ENCODE measurements at places on chromosomes 3 and 15. TPM values are rescaled to one million over a fixed set of nuclear protein-coding genes. Genes with fewer than 3 reads are reported as not detected.

DNA sequence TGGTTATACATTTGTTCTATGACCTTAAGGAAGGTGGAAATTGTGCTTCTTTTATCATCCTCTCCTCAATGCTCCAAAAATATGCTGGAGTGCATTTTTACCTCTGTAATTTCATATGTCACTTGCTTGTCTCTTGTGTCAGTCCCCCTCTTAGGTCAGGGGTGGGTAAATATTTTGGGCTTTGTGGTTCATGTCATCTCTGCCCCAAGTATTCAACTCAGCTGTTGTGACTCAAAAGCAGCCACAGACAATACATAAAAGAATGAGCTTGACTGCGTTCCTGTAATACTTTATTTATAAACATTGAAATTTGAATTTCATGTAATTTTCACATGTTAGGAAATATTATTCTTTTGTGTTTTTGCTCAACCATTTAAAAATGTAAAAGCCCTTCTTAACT is 60.4 kb upstream of the SLC24A5 start:
- DNase-seq: no peak

- DNase-seq: peak; percentile 41
Measured at GRCh38 chr3:49295489-49296058, 18.5 kb upstream of the C3orf62 start.

DNA sequence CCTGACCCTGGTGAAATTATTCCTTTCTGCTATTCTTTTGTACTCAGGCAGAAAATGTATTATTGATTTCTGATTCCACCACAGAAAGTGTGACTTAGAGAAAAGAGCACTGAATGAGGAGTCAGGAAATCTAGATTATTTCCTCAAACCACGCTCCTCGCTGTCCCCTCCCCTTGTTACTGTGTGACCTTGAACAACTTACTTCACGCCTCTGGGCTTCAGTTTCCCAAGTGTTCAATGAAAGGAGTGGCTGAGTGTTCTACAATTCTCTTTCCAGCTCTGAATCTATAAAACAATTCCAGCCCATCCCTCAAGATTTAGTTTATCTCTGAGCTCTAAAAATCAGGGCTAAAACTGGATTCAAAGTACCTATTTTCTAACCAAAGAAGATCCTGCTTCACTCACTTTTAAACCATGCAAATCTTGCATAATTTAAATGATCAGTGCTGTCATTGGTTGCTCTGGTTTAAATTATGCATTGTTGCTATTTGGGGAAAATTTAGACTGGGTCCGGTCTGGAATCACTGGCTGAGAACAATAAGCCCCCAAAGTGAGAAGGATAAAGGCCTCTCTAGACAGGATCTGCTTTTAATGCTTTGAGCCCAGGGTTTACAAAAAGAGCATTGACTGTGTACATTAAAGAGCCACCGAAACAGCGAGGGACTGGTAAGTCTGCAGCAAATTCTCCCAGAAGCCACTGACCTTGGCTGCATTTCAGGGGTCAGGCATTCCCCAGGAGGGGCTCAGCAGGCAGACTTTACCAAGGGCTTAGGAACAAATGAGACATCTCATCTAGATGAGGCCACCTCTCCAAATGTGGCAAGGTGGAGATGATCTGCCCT is 3.2 kb downstream of the TNIK start:
- DNase-seq: no peak

The PDZRN3 gene
- 0.95 TPM for total RNA-seq

The P2RY14 gene
- not detected for total RNA-seq

DNA sequence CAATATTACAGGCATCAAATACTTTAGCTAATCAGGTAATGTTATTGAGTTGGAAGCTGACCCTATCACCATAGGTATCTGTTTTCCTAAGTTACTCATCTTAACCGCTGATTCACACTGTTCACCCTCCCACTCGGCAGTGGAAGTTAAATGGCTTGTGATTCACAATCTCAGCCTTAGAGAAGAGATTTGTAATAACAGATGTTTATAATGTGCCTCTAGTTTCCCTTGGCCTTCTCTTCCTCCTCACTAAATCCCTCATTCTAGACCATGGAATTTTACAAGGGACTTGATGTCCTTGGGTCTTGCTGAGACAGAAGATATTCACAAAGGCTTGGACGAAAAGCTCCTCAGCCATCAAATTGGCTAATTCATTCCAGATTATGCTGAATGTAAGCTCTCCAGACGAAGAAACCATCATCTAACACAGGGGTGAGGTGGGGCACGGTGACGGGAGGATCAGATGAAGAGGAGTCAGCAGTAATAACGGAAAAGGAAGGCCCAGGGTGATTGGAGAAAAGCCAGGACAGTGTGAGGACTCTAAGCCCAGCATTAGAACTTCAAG is 931.7 kb downstream of the MCTP2 start:
- DNase-seq: no peak

DNA sequence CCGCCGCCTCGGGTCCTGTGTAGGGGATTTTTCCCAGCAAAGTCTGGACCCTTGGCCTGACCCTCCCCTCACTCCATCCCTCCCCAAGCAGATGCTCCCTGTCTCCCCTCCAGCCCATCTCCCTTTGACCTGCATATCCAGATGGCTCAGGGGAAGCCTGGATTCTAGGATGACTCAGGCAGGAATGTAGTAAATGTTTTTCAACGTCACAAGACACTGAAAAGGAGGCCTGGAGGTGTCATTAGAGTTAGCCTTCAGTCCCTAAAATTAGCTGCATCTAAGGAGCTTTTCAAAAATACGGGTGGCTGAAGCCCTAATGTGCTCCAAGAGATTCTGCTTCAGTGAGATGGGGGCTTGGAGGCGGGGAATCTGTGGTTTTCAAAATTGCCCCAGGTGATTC is 7.2 kb downstream of the ACAN start:
- no peak for DNase-seq

- DNase-seq: peak; percentile 40
Measured at GRCh38 chr3:136860541-136860940, 1.5 kb upstream of the NCK1 start.

The TMC3 gene
- not detected for total RNA-seq

The GNAT1 gene
- not detected for total RNA-seq

GRCh38 chr3:154015307-154015706 is 105.9 kb upstream of the ARHGEF26 start:
- DNase-seq: no peak

GRCh38 chr15:46872981-46873330 is 844.3 kb upstream of the SEMA6D start:
- DNase-seq: no peak

GRCh38 chr15:38076786-38077185 is 142.3 kb downstream of the TMCO5A start:
- DNase-seq: peak; percentile 94

DNA sequence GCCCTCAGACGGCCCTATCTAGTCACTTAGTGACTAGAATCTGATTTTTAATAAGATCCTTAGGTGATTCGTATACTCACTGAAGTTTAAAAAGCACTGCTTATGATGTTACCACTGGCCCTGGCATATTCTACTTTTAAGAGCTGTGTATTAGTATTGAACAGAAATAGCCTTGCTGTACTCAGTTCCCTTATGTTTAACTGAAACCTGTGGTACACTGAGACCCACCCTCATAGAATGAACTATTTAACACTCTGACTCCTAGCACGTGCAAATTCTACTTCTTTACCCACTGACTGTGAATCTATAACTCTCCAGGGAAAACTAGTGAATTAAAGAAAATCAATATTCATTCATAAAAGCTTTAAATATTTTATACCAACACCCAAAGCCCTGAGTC is 108.9 kb downstream of the CCNL1 start:
- no peak for DNase-seq

- no peak for DNase-seq
Measured at GRCh38 chr3:139557041-139557440, 17.5 kb upstream of the RBP1 start.

DNA sequence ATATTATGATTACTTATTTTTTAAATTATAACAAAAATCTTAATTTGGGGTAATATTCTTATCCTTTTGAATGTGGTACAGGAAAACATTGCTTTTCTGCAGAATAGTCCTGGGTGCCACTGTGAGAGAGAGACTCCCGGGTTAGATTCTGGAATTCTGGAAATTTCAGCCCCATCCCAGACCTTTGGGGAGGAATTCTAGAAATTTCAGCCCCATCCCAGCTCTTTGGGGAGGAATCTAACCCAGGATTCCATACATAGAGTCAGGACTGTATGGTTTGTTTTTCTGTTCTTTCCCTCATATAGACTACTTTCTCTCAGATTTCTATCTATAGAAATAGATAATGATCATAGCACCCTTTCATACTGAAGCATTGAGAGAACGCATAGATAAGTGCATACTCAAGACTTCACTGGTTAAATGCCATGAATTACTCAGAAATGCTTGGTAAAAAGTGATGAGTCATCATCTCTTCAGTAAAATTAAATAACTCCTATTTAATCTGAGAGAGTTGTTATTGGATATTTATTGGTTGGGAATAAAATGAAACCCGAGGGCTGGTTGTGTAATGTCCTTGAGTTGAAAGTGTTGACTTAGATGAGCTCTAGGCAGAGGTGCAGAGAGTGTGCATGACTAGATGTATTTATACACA is 8.3 kb downstream of the EIF2AK4 start:
- no peak for DNase-seq

Data from OCI-LY7 (cell line).